NCI-H1417 treated with DMSO at 0.1 percent for 48 hours (cell line): ENCODE measurements at places on chromosomes 13 and 19.

- no peak for DNase-seq
Observed at GRCh38 chr13:69644447-69644846, 463.2 kb upstream of the ATXN8OS start.

DNA sequence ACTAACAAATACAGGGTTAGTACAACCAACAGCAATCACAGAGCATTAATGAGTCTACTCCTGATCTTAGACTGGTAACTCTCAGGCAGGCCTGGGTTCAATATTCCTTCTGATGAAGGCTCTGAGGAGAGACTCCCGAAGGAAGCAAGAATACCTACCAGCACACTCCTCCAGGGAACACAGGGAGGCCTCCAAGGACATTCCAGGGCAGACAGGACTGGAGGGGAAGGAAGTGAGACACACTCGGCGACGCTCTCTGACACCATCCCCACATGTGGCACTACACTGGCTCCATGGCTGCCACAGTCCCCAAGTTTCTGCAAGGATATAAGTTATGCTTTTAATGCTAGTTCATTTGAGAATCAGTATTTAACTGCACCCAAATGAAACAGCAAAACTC lies 20.1 kb downstream of the THSD1 start:
- DNase-seq = no peak

- no peak for DNase-seq
Observed at GRCh38 chr13:23175920-23176319, 4.9 kb upstream of the SGCG start.

GRCh38 chr19:788686-788982 lies 8.6 kb upstream of the PTBP1 start:
- DNase-seq = no peak

- DNase-seq = no peak
Observed at GRCh38 chr19:46125447-46125846, 959 bp upstream of the IGFL3 start.

DNA sequence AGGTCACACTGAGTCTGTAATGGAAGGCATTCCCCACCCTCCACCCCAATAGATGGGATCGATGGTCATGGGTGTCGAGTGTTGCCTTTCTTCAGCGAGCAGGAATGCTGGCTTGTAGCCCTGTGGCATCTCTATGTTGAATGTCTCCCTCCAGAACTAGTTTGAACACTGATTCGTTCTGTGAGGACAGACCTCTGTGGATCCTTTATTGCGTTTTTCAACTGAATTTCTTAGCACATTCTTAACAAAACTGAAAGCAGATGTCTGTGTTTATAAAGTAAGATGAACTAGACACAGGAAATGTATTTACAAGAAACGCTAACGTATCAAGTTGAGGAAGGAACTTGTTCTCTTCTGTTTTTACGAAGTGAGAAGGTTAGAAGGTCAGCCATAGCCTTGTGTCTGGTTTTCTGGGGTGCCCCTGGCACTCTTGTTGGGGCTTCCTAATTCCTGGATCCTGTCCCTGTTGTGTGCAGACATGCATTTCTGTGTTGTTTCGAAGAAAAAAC lies 36.8 kb upstream of the TM9SF2 start:
- DNase-seq = no peak

GRCh38 chr13:106700439-106700838 lies 132.5 kb upstream of the ARGLU1 start:
- DNase-seq = no peak

GRCh38 chr19:6126335-6126974 lies 9.0 kb upstream of the ACSBG2 start:
- peak; percentile 4 for DNase-seq

DNA sequence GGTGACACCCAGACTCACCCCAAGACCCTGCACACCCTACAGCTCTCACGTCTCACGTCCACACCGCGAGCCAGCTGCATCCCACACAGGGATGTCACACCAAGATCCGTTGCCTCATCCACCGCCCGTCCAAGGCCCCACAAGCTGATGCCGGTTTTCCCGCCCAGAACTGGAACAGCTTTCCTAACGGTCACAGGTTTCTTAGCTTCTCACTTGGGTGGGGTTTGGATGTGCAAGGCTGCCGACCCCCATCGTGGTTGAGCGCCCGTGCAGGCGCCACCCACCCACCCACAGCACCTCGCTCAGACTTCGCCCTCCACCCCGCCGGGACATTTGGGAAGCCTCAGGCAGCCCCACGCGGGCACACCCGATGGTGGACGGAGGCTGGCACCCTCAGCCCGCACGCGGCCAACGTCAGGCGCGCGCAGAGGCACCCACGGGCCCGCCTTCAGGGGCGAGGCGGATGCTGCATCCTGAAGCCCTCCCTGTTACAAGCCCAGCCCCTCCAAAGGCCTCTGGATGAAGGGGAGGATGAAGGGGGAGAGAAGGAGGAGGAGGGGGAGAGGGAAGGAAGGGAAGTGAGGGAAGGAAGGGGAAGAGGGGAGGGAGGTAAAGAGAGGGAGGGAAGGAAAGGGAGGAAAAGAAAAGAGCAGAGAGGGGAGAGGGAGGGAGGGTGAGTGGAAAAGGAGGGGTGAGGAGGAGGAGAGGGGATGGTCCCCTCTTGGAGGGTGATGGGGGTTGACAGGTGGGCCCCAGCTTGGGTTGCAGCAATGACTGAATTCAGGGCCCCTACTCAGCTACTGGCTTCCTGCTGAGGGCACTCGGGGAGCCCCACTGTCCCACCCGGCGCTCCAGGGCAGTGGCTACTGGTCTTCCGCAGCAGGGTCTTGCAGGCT lies 12.8 kb downstream of the ONECUT3 start:
- no peak for DNase-seq

DNA sequence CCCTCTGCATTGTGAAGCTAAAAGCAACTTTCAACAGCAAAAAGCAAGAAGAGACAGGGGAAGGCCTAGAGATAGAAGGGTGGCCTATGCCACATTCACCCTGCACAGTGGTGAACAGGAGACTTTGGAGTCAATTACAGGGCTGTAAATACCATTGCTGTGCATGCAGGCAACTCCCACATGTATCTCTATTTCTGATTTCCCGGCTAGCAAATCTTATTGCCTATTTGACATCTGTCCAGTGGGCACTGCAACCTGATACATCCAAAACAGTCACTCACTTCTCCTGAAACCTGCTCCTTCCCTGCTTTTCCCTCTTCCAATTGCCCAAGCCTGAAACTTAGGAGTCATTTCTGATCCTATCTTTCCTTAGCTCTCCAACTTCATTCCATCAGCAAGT lies 13.4 kb downstream of the RUBCNL start:
- DNase-seq = no peak

DNA sequence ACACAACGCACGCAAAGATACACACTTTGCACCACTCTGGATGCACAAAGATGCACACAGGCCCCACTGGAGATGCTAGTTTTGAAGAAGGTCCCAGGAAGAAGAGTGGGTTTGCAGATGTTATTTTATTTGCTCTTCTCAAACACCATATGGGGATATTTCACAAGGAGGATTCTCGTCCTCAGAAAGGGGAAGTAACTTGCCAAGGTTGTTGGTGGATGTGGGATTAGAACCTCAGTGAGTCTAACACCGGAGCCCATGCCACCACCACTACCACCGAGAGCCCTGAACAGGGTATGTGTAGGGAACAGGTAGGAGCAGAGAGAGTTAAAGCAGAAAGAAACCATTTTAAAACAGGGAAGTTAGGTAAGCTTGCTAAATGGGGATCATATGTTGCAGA lies 9.6 kb upstream of the CEACAM6 start:
- DNase-seq = no peak

DNA sequence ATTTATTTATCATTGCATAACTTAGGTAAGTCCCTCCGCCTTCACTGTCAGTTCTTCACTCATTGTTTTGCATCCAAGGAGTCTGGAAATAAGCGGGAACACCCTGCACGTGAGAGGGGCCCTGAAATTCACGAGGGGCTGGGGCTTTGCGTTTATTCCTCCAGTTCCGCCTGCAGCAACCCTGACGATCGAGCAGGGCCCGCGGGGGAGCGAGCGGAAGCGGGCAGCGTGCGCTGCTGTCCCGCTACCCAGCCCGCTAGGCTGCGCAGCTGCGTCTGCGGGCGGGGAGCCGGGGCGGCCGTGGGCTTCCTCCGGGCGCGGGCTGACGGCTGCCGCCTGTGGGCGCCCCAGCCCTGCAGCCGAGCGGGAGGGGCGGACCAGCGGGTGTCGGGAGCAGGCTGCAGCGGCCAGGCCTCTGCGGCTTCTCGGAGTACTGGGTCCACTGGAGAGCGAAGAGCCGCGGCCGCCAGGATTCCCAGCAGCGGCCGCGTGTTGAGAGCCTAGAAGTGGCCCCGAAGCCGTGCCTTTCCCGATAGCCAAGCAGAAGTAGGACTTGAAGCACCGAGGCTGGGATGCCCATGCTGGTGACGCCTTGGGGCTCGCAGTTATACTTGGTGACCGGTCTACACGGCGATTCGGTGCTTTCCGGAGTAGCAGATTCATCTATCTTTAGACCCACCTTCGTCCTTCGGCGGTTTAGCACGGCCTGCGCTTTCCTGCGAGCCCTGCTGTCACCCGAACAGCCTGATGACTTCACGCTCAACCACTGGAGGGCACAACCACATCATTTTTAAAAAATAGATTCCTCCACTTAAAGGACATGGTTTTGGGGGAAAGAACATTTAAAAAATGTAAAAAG lies 32.9 kb upstream of the SACS start:
- peak; percentile 43 for DNase-seq

- no peak for DNase-seq
Observed at GRCh38 chr13:32936716-32937115, 79.5 kb upstream of the KL start.

DNA sequence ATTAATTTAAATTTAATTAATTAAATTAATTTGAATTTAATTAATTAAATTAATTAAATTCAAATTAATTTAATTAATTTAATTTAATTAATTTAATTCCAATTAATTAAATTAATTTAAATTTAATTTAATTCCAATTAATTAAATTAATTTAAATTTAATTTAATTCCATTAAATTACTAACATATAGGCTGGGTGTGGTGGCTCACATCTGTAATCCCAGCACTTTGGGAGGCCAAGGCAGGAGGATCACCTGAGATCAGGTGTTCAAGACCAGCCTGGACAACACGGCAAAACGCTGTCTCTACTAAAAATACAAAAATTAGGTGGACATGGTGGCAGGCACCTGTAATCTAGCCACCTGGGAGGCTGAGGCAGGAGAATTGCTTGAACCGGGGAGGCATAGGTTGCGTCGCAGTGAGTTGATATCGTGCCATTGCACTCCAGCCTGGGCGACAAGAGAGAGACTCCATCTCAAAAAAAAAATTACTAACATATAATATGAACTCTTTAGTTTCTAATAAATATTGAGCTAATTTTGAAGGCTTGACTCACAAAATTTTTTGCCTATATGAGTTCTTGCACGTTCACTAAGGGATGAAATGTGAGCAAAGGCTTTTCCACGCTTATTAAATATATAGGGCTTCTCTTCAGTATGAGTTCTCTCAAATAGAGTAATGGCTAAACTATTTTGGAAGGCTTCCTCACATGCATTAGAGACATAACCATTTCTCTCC lies 9.0 kb upstream of the USP29 start:
- DNase-seq = no peak

DNA sequence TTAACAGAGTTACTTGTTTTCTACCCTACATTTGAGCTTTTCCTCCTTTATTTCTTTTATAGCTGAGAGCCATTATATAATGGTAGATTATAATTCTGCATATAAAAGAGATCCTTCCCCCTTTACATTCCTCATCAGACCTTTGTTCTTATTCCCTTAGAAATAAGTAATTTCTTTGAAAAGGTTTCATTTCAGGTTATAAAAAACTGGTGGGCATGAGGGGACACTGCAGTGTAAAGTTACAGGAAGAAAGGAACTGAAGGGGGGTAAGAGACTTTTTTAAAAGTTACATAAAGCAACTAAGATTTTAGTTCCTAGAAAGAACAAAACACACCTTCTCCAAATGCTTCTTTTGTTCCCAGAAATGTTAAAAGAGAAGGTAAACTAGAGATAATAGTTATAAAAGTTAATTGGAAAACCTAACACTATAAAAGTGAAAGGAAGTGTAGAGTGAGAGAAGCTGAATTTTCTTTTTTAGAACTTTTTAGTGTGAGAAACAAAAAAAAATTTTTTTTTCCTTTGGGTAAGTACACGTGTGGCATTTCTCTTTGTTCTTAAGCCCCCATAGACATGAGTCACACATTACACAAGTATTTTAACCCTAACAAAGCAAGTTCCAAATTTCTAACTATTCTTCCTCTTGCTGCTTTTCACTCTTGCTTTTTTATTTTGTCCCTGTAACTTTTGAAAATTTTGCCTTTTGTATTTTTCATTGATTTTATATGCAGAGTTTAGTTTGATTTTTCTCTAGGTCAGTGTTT lies 106.4 kb upstream of the MLNR start:
- DNase-seq = no peak

DNA sequence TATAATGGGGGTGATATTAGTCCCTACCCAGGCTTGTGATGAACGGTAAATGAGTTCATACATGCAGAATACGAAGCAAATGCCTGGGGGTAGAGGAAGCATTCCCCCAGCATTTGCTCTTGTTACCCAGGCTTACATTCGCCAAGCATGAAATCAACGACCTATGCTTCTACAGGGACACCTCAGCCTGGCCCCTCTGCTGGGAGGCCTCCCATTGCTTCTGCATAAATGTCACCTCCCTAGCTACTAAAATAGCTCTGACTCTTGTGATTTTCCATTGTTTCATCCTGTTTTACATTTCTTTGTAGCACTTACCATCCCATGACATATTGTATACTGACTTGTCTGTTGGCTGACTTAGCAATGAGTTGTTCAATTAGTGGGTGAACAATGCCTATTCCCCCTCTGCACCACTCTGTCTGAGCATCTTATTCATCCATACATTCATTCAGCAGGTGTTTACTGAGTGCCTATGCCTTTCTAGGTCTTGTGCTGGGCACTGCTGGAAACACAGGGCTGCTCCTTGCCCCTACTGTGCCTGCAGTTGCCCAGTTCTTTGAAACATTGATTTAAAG lies 47.0 kb downstream of the SPTBN4 start:
- no peak for DNase-seq

DNA sequence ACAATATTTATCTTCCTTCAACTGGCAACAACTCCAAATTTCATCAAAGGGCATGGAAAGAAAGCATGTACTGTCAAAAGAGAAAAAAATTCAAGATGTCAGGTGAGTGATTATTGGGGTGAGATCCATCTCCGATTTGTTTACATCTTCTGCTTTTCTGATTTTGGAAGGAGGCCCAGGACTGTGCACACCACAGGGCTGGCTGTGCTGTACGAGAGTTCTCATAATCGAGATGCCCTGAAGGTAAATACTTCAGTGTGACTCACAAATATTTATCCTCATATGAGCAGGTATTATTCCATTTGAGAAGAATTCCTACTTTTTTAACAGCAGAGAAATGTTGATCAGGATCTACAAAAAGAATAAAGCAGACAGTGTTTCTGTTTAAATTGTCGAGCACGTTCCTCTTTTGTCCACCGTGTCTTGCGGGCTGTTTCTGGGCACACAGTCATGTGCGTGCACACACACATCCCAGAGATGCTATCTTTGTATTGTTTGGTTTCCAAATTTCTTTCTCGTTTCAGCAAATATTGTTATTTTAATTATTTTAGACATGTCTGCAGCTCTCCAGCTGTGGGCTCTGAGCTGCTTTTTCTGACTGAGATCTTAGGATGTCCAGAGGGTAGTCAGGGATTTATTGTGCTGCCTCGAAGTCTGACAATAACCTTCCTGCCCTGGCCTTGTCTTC lies 103.8 kb downstream of the KL start:
- DNase-seq = no peak
